ENCODE measurements at places on chromosomes 4 and X.

- DNase-seq: no peak
These were observed 108.3 kb downstream of the APBB2 start for GRCh38 chr4:41106081-41106480.

GRCh38 chrX:143486105-143486504, 31.2 kb downstream of the SPANXN3 start:
- no peak for DNase-seq

- no peak for DNase-seq
These were observed 13.0 kb upstream of the SLC25A5 start for GRCh38 chrX:119455264-119455663.

DNA sequence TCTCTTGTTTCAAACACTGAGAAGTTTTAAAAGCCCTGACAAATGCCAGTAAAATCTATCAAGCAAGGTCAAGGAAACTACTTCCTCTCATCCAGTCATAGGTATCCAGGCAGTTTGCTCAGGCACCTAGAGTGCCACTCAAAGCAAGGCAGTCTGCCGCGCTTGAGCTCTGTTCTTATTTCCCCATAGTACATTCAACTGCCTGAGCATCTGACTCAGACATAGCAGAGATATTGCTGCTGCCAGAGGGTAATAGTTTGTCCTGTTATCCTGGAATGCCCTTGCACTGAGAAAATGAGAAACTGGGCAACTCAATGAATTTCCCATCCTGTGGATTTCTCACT, 16.1 kb upstream of the ATP8A1 start:
- no peak for DNase-seq

Measured in T follicular helper cell (primary cell).